ENCODE measurements at places on chromosomes 6 and 20.

DNA sequence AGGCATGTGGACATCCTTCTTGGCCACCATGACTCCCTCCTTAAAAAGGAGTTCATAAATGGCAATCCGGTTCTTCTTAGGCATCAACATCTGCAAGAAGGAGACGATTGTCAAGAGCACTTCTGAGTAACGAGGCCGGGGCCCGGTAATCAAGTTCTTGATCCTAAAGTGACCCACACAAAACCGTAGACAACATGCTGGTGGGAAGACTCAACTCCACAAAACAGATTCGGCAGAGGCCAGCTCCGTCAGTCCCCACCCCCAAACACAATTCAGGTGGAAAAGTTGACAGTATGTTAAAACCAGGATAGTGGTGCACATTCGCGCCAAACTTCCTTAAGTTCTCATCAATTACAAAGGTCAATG, 754 bp downstream of the RPS10 start:
- DNase-seq, result no peak

- no peak for DNase-seq
Measured at GRCh38 chr6:167279766-167280446, 11.2 kb upstream of the UNC93A start.

- no peak for DNase-seq
Measured at GRCh38 chr6:43673444-43674084, 14.0 kb downstream of the MRPS18A start.

DNA sequence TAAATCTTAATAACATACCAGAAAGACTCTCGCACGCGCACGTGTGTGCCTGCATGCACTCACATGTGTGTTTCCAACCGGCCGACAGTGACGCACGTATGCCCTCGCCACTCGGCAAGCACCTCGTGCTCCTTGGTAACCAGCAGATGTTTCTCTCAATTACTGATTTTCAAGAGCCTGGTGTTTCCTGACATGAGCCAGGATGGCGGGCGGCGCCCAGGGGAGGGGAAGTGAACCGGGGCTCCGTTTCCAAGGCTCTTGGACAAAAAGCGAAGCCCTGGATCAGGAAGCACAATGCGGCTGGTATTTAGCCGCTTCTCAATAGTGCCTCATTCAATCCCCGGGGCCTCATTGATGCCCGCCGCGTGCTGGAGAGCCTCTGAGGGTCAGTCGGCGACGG, 37.7 kb downstream of the PMEPA1 start:
- no peak for DNase-seq

GRCh38 chr6:135195522-135195921, 14.4 kb downstream of the MYB start:
- no peak for DNase-seq

DNA sequence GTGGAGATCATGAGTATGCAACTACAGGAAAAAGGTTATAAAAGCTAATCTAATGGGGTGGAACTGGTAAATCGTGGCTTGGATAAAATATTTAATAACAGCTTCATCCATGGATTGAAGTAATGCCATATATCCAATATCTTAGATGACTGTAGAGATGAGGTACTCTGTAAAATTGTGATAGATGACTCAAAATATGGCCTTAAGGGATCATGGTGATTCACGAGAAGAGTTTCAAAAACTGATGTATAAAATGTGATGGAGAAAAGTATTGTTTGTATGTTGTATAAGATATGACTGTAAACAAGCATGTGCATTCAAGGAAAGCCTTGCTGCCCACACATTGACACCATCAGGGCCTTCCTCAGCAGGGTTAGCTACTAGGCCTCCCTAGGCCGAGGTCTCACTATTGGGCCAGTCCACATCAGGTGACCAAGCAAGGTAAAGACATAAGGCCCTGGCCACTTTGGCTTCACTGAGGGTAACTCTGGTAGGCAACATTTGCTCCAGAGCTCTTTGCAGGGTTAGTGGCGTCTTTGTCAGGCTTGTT, 17.7 kb upstream of the CCN6 start:
- no peak for DNase-seq

DNA sequence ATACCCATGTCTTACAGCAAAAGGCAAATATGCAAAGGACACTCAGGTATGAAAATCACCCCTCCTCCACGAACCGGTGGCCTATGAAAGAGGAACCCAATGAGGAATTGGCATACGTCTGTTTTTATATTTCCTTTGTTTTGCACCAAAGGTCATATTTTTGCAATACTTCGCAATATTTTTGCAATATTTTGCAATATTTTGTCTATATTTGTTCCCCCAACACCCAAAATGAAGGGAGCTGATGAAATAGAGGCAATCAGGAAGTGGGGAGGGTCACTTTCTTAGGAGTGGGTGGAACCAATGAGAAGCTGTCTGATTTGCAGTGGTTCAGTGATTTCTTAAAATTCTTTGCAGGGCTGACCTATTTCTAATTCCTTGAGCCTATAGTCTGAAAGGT, 296.8 kb upstream of the TSHZ2 start:
- no peak for DNase-seq

DNA sequence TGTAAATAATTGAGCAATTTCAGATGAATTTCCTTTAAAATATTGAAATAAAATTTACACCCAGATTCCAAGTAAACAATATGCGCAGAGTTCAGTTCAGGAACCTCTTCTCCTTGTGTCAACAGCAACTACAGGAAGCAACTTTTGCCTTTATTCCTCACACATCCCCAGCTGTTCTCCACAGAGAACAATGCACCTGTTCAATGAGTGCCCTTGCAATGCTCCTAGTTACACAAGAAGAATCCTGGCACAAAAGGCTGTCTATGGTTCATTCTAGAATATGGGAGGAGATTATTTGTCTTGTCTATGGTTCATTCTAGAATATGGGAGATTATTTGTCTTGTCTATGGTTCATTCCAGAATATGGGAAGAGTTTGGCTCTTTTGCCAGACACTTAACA, 454.9 kb downstream of the BTBD3 start:
- peak; percentile 83 for DNase-seq

DNA sequence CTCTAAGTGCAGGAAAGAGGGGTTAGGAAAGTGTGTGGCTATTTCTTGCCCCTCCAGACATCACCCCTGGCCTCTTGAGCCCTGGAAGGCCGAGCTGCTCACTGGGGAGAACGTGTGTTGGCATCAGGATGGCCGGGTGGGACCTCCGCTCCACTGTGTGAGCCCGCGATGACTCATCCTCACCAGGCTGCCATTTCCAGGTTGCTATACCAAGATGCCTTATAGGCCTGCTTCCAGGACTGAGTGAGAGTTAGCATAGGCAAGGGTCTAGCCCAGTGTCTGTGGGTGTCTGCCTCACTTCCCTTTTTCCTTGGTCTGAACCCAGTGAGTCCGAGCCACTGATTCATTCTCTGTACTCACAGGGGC, 105.0 kb downstream of the MRPL14 start:
- DNase-seq, result no peak

DNA sequence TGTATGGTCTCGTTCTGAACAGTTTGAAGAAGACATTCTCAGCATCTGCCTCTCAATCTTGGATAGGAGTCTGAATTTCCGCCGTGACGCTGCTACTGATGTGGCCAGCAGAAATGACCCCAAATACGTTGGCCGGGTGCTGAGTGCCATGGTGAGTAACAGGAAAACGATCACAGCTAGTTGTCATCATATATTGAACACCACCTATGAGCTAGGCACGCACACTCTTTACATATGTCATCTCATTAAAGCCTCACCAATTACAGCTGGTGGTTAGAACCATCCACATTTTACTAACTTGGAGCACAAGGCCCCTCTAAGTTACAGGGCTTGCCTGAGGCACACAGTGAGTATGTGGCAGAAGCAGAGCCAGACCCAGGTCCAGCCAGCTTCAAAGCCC, 17.1 kb downstream of the TGM3 start:
- DNase-seq, result no peak

DNA sequence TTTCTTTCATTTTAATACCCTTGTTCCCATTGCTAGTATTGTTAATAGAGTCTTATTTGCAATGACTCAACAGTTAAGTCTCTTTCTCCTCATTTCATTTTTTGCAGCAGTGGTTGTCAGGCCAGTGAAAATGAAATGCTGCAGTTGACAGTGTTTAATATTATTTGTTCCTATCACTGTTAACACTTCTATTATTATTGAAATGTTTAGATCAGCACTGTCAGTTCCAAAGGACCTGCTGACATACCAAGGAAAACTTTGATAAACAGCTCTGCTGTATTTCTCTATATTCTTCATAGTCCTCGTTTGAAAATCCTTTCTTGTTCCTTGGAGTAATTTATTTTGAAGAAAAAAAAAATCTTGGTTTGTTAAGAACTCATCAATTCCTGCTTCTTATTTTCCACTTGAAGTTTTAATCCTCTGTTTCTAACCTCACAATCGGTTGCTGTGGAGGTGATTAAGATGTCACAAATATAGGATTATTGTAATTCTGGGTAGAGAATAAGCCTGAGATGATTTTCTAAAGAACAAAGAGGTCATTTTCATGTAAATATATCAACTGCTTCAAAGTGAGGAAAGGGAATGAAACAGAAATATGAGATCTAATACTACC, 1065.9 kb upstream of the CITED2 start:
- no peak for DNase-seq

GRCh38 chr6:45500924-45501816, 123.4 kb upstream of the SUPT3H start:
- DNase-seq, result no peak

- DNase-seq, result no peak
Measured at GRCh38 chr6:160439751-160440150, 91.6 kb downstream of the SLC22A3 start.

GRCh38 chr6:145531032-145531431, 204.3 kb downstream of the EPM2A start:
- peak; percentile 27 for DNase-seq

DNA sequence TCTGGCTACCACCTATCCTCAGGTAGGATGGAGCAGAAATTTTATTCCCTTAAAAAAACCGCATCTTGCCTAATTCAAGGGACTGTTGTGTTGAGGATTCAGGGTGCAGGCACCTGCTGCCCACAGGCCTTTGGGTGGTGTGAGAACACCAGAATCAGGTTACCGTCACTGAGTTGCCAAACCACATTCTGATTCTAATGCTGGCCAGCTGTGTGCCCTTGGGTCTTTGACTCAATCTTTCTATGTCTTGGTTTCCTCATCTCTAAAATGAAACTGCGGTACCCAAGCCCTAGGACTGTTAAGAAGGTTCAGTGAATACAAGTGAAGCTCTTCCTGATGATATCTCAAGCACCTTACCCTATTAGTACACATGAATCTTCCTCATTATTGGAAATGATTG, 827.3 kb downstream of the DHX35 start:
- no peak for DNase-seq

GRCh38 chr20:20621195-20621594, 91.2 kb downstream of the RALGAPA2 start:
- no peak for DNase-seq

DNA sequence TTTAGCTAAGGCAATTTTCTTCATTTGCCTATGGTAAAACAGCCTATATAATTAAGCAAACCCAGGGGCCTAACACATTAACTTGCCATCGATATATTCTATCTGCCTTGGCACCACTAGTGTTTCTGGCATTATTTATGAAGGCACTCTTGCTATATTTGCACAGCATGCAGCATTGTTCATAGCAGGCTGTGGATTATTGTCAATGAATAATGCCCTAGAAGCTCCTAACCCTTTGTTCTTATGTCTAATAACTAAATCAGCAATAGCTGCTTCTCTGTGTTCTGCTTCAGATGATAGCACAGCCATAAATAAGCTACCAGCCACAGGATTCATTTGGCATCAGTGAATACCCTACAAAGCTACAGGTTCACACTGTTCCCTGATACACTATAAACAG, 254.8 kb upstream of the STXBP5 start:
- DNase-seq, result no peak

DNA sequence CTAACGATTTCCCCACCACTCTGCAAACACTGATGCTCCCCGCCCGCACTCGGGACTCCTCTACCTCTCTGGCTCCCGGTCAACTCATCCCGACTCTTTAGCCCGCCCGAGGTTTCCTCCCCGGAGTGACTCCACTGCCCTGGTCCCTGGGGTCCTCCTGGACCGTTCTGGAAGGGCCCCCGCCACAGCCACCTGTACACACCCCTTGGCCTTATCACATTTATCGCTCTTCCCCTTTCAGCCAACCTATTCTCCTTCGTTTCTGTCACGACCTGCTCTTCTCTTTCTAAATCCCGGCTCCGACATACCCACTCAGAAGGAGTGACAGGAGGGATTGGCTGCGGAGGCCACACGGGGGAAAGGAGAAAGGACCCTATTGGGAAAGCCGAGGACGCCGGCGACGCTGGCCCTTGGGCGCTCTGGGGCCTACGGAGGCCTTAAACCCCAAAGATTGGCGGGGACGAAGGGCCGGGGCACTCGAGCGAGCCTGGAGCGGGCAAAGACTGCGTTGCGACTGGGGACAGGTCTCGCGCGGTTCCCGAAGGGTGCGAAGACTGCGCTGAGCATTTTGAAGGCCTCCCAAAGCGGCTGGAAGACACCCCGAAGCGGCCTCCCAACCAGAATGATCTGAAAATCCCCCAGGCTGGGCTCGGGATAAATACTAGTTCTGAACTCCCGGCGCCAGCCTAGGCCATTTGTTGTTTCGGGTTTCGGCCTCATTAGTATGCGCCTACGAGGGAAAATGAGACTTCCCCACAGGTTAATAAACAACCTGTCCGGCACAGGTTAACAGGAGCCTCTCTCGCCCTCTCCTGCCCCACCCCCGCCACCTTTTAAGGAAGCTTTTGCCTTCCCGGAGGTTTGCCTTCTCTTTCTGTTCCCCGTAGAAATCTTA, 9.2 kb downstream of the SIM1 start:
- DNase-seq, result no peak

DNA sequence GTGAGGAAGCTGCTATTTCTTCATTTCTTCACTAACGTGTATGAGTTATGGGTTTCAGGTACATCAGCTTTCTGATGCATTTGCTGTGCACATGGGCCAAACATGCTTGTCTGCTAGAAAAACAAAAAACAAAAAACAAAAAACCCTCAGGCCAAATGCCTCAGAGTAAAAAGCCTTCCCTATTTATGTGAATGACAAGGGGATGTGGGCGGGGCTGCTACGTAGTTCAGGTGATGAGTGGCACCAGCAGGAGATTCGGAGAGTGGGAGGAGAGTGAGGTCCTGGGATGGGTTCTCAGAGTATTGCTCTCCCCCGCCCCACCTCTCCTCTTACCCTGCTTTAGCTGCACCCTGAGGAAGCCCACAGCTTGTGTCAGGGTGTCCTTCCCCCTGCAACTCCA, 596.8 kb upstream of the JAG1 start:
- DNase-seq, result no peak

DNA sequence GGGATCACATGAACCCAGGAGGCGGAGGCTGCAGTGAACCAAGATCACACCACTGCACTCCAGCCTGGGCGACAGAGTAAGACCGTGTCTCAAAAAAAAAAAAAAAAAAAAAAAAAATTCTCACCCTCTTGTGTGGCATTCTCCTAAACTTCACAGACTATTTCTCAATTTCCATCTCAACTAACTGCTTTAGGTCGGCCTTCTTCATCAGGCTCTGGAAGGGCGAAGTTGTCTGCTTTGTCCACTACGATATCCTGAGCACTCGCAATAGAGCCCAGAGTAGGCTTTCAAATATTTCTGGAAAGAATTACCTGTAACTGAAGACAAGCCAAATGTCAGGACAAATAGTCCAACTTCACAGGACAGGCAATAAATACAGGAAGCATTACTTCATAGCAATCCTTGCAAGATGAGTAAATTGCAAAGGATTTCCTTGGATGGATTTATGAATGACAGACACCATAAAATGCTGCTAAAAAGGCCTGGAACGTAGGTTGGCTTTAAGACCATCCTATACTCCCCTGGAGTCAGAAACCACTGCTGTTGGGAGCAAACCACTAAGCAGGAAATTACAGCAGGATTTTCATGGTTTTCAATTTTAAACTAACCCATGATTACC, 116.3 kb upstream of the SLC2A12 start:
- no peak for DNase-seq
